ENCODE measurements at places on chromosomes 3 and 15.
A peak's percentile ranks its signal among the peaks of the same experiment; 100 is the strongest.

DNA sequence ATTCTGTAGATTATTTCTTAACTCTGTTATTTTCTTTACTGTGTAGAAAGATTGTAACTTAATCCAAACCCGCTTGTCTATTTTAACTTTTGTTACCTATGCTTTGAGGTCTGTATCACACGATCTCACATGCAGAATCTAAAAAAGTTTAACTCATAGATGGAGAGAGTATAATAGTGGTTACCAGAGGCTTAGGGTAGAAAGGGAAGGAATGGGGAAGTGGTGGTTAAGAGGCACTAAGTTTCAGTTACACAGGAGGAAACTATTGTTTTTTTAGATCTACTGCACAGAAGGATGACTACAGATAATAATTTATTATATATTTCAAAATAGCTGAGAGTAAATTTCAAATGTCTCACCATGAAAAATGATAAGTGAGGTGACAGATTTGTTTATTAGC lies 515.2 kb downstream of the RSL24D1 start:
- DNase-seq = no peak

- no peak for DNase-seq
Measured at GRCh38 chr3:172192830-172193415, 153.5 kb downstream of the FNDC3B start.

- no peak for DNase-seq
Measured at GRCh38 chr3:49626101-49626581, 48.0 kb upstream of the APEH start.

DNA sequence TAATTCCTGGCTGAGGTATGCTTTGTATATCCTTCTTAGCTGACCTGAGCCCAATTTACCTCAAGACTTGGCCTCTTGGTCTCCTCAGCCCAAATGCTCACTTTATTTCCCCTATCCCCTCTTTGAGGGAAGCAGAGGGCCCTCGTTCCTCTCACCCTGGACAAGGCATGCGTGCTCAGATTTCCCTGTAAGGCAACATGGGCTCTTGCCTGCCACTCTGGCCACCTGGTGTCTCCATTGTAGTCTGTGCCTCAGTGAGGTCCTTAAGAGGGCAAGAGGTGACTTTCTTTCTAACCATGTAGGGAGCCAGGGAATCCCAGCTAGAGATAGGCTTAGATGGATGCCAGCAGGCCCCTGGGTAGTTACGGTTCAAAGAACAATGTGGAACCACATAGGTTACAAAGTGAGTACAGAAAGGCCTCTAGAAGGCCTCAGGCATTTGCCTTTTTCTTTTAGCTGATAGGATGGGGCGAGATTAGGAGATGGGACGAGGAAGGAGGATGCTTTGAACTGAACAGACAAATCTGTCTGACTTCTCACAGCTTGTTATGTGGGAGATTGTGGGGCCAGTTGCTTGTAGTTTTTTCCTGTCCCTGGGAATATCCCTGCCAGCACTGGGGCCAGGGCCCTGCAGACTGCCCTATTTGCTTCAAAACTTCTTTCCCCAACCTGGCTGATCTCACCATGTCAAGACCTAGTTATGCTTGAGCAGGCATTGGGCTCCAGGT lies 1.1 kb upstream of the INTS14 start:
- DNase-seq = no peak

DNA sequence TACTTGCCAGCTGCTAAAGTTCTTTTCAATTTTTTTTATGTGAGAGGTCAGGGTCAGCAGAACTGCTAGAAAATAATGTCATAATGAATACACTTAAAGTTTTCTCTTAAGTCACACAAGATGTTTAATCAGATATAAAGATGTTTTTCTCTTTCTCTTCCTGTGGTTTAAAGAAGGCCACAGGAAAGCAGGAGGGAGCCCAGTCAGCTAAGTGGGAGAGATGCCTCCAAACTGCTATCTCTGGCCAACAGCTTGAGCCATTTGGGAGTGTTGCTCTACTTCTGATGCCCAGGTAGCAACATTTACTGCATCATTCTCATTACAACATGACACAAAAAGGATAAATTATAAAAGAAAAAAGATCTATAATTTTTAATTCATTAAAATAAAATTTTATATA lies 45.7 kb upstream of the NLGN1 start:
- DNase-seq = no peak

- DNase-seq = no peak
Measured at GRCh38 chr3:61980041-61980440, 393.3 kb downstream of the FEZF2 start.

DNA sequence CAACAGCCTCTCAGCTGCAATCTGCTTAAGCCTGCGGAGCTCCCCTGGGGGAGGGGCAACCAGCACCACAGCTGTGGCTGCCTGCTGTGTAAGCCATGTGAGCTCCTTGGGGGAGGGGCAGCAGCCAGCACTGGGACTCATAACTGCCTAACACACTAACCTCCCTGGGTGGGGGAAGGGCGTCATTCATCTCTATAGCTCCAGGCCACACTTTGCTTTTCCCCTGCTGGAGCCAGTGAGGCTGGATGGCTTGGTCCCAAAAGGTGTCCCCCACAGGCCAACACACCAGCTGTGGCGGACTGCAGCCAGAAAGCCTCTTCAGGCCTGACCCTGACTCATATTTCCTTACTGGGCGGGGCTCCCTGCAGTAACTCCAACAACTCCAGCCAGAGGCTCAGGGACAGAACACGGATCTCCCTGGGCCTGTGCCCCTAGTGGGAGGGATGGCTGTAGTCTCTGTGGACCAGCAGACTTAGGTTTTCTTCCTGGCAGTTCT lies 129.8 kb downstream of the PPM1L start:
- peak; percentile 95 for DNase-seq

- peak; percentile 84 for DNase-seq
Measured at GRCh38 chr3:55658690-55659562, 171.8 kb upstream of the WNT5A start.

GRCh38 chr3:138889792-138890191 lies 55.1 kb upstream of the PIK3CB start:
- no peak for DNase-seq

DNA sequence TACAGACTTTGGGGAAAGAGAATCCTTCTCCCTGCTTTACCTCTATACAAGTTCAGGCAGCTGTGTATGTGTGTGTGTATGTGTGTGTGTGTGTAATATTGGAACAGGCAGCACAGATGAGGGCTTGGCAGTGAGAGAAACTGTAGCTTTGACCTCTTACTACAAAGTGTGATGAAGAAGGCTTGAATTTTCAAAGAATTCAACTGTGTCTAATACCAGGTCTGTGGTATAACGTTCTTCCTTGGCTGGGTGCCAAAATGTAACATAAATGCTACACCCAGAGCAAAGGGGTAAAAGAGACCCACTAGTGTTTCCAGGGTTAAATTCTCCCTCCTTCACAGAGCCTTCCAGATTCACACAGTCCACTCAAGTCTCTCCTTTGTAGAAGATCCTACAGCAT lies 51.1 kb downstream of the CHST2 start:
- peak; percentile 6 for DNase-seq

DNA sequence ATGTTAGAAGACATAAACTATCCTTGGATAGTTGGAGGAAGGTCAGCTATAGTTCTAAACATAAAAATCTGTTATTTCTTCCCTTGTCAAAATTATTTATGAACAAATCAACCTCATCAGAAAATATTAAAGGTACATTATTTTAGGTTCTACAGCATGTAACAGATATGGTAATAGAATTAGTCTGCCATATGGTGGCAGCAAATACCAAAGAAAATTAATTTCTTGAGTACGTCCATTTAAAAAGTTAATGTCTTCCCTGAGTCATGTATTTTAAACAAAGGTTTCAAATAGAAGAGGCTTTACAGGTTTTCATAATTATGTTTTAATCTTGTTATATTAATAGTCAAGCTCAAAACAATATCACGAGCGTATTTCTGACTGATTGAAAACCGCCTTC lies 17.9 kb upstream of the ANKRD28 start:
- peak; percentile 17 for DNase-seq

- DNase-seq = no peak
Measured at GRCh38 chr15:55907797-55908196, 85.6 kb downstream of the NEDD4 start.

GRCh38 chr3:87025661-87026645 lies 35.0 kb upstream of the VGLL3 start:
- no peak for DNase-seq

DNA sequence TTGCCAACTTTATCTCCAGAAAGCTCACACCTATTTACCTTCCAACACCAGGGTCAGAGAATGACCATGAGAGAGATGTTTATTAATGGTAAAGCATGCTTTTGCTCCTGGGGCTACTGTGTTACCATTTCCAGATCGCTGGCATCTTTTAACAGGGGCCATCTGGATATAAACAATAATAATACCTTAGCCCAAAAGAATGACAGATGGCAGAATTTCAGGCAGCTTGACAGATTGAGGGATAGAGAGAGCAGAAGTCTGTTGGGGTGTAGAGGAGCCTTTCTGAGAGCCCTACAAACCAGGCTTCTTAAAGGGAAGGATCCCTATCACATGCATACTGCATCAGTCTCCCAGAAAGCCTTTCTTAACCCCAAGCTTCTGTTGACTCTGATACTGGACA lies 17.7 kb downstream of the RBP1 start:
- peak; percentile 98 for DNase-seq

GRCh38 chr3:42247576-42248027 lies 18.4 kb downstream of the CCK start:
- DNase-seq = peak; percentile 55

GRCh38 chr3:108524537-108524936 lies 14.1 kb upstream of the MYH15 start:
- peak; percentile 15 for DNase-seq

- DNase-seq = no peak
Measured at GRCh38 chr15:41689834-41690233, 29.6 kb downstream of the MGA start.

DNA sequence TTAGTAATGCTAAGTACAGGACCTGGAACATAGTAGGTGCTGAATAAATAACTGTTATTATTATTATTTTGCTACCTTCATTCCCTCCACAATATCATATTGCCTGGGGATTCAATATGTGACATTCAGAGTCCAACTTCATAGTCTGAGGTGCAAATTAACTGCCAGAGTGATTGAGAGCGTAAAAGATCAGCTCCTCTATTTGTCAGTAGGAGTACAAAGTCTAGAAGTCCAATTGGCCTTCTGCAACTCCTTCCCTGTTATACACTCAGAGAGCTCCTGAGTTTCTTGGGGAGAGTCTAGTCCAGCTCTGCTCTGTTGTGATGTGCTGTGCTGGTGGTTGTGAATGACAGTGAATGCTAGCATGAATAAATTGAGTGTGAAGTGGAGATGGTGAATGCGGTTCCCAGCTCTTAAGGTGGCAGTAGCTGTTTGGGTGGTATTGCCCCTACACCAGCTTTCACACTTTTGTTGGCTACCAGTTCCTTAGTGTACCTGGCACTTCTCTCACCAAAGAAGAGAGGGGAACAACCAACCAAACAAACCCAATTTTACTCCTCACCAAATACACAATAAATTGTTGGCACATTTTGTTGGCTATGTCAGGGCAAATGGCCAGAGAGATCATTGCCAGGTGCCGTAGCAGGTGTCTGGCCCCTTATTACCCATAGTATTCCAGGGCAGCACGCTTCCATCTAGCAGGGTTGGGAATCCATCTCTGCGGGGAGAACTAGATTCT lies 270.1 kb upstream of the TBL1XR1 start:
- no peak for DNase-seq

DNA sequence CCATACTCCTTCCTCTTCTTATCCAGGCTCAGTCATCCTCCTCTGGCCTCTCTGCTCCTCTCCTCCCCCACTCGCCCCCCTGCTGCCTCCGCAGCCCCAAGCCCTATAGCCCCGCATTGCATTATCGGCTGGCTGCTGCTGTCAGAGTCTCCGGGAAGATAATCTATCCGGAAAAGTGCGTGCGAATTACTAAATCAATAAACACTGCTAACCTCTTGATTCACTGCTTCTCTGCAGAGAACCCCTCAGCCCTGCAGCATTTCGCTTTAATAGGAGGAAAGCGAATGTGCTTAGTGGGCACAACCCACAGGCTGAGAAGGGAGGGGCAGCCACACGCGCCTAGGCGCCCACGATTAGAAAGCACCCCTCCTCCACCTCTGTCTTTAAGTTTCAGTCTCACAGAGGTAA lies 167.6 kb downstream of the ABHD5 start:
- no peak for DNase-seq

- no peak for DNase-seq
Measured at GRCh38 chr15:68333775-68334470, 56.4 kb downstream of the FEM1B start.

- DNase-seq = no peak
Measured at GRCh38 chr3:78812166-78812565, 955.6 kb downstream of the ROBO1 start.

GRCh38 chr3:94869059-94869547 lies 806.2 kb downstream of the NSUN3 start:
- DNase-seq = no peak

GRCh38 chr3:186964071-186964470 lies 33.7 kb downstream of the ST6GAL1 start:
- DNase-seq = no peak

DNA sequence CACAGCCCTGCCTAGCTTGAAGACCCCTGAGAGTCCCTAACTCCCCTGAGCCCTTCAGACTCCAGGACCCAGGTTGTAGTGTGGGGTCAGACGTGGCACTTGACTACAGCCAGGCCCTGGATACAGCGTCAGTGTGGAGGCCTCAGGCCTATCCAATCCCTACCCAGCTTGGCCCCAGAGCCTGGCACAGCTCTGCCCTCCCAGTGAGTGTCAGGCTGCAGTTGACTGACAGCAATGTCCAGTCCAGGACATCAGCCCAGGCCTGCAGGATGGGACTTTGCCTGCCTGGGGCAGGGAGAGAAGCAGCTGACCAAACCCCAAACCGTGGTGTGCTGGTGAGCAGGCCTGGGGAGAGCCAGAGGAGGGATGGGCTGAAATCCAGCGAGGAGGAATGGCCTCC lies 27.3 kb downstream of the KLF13 start:
- no peak for DNase-seq

DNA sequence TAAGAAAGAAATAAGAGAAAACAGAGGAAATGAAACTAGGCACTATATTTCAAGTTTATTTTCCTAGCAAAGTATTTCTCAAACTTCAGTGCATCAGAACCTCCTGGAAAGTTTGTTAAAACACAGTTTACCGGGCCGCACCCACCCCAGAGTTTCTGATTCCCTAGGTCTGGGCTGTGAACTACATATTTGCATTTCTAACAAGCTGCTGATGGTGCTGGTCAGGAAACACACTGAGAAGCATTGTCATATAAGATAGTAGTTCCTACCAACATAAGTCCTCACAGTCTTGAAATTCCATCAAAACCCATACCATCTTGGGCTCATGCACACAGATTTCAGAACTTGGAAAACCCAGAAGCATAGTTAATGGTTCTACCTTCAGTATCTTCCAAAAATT lies 8.3 kb downstream of the SLC9A9 start:
- no peak for DNase-seq

DNA sequence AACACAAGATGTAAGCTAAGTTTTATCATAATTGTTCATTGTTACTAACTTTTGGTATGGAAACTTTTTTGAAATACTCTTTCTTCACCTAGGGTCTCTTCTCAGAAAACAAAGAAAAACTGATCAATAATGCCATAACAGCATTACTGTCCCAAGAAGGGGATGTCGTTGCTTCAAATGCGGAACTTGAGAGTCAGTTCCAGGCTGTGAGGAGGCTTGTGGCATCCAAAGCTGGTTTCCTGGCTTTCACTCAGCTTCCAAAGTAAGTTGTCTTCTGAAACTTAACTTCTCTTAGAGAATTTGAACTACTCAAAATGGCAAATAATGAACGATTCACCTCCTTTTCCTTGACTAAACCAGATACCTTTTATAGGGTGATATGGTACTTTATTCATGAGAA lies 39.3 kb downstream of the DNAJC13 start:
- DNase-seq = no peak

Measured in NCI-H2171 treated with DMSO at 0.1 percent for 48 hours (cell line).